ENCODE measurements at places on chromosomes 11 and 22.

GRCh38 chr11:16818284-16818683 is 79.8 kb downstream of the C11orf58 start:
- DNase-seq: no peak

- no peak for DNase-seq
Measured at GRCh38 chr22:39839917-39840510, 53.5 kb downstream of the ENTHD1 start.

GRCh38 chr22:47474464-47474863 is 712.0 kb downstream of the TBC1D22A start:
- no peak for DNase-seq

DNA sequence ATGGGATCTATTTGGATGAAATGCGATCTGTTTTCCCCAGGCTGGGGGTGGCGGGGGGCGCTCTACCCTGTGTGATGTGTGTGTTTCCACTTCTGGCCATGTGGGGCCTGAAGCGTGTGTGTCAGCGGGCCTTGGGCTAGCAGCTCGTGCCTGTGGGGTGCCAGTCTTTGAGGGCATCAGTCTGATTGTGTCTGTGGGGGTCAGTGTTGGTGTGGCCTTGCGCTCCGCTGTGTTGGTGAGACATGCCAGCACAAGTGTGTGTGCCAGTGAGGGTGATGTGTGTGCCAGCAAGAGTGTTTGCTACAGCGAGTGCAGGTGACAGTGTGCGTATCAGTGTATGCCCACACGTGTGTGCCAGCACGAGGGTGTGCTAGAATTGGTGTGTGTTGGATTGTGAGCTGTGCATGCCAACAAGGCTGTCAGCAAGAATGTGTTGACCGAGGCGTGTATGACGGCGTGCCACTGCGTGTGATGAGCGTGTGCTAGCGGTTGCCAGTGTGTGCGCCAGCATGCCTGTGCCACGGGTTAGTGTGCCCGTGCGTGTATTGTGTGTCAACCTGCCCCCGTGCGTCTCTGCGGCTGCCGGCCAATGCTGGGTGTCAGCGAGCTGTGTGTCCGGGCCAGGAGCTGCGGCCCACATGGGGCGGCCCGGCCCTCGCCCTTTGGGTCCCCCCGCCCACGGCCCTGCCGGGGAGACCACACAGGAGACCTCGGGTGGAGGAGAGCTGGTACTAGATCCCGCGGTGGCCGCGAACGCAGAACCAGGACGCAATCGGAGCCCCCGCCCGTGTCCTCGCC is 519 bp downstream of the ARRB1 start:
- DNase-seq: peak; percentile 25

DNA sequence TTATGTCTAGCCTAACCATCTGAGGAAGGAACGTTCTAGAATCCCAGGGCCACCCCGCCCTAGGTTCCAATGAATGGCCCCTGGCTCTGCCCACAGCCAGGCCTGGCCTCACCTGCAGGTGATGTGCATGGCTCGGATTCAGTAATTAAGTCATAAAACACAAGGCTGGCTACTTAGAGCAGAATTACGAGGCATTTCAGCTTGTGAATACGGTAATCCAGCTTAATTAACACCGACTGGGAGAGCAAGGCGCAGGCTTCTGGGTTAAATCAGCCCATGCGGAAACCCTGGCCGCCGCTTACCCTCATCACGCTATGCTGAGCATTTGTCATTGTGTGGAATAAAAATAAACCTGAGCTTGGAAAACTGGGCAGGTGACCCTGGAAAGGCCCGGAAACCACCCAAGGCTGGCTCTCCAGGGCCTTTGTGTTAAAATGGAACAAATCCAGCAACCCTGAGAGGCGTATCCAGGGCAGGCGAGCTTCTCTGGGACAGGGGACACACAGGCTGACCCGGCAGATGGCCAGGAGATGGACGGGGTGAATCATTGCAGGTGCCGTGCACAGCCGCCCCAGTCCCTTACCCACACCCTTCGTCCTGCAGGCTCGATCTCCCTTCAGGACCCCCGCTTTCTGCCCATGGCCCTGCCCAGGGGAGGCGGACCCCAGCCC is 220.2 kb downstream of the CTTN start:
- no peak for DNase-seq

- no peak for DNase-seq
Measured at GRCh38 chr11:103928040-103928801, 108.2 kb upstream of the DDI1 start.

DNA sequence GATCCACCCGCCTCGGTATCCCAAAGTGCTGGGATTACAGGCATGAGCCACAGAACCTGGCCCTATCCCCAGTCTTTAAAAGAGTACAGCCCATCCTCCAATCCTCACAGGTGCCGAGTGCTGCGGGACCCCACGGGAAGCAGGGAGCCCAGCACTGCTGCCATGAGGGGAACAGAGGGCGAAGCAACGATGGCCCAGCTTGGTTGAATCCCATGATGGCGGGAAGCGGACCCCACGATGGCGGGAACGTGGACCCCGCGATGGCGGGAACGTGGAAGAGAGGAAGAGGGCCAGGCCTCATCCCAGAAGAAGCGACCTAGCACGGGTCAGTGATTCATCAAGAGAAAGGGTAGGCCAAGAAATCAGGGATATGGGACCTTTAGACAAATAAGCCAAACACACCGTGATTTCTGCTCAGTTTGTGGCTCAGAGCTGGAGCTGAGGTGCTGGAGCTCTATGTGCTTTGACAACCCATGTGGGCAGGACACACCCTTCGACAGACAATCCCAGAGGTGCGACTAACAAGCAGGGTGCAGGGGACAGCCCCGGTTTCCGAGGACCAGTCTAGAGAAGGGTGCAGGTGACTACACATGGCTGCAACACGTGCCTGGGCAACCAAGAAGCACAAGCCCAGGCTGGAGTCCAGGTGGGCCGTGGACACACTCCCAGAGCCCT is 30.9 kb downstream of the BRD1 start:
- DNase-seq: no peak

DNA sequence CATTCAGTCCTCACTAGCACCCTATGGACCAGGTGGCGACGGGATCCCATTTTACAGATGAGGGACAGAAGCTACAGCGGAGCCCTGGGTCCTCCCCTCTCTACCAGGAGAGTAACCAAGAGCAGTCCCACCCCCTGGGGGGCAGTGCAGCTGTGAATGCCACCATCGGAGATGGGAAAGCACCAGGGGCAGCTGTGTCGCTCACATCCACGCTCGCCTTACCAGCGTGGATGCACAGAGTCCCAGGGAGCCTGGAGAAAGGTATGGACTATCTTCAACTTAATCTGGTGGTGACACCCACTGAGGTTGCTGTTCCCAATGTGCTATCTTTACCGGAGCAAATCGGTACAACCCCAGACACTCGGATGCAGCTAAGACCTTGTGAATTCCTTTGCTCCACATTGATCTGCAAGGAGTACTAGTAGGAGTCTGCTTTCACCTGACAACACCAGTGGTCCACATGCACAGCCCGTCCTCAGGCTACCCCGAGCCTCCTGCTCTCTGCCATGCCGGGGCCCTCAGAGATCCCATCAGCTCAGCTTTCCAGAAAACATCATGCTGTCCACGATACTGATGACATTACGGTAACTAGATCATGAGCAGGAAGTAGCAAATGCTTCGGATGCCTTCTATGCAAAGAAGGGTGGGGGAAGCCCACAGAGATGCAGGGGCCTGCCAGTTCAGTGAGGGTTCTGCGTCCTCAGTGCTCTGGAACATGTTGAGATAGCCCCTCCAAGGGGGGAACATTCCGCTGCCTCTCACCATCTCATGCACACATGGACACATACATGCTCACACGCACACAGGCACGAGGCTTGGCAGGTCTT is 126.0 kb downstream of the CTTN start:
- no peak for DNase-seq

GRCh38 chr22:20531404-20532201 is 24.2 kb downstream of the MED15 start:
- no peak for DNase-seq

- DNase-seq: no peak
Measured at GRCh38 chr22:48438800-48439559, 1388.7 kb downstream of the BRD1 start.

DNA sequence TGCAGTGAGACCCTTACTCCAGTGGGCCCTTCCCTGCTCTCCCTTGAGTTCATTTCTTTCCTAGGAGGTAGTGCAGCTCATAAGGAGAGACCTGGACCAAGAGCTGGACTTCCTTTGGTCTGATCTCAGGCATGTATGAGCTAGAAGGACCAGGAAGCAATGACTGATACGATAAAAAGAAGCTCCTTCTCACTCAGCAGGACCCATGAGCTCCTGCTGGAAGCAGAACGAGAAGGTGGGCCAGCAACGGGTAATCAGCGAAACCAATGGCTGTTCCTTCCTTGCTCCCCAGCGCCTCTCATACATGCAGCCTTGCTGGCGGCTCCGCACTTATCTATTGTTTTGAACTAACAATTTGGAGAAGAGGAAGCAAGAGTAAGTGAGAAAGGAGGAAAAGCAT is 56.8 kb downstream of the RPUSD4 start:
- no peak for DNase-seq

GRCh38 chr22:40331706-40332105 is 14.6 kb upstream of the ADSL start:
- DNase-seq: no peak

DNA sequence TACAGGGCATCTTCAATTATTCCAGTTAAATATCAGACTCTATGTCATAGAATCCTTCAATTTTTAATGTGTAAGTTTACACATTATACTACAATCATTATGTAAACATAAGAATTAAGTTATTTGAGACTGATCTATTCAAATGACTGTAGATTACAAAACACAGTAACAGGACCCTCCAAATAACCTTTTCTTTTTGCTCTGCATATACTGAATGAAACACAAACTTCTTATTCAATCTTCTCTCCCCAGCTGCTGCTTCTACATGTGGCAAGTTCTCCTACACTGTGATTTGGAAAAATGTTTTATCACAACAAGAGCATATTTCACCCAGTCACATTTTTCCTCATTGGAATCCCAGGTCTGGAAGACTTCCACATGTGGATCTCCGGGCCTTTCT is at the start of gene OR52J3:
OR52J3 (plus strand) TSS at position 301 of the 400 bp plus-strand sequence; CDS start at position 301, 0 bp downstream.
- no peak for DNase-seq

- peak; percentile 16 for DNase-seq
Measured at GRCh38 chr11:45847911-45848316, 639 bp downstream of the CRY2 start.

GRCh38 chr11:64131683-64132190 is 34.2 kb downstream of the MACROD1 start:
- no peak for DNase-seq

- DNase-seq: no peak
Measured at GRCh38 chr11:35344681-35345574, 74.4 kb downstream of the SLC1A2 start.

DNA sequence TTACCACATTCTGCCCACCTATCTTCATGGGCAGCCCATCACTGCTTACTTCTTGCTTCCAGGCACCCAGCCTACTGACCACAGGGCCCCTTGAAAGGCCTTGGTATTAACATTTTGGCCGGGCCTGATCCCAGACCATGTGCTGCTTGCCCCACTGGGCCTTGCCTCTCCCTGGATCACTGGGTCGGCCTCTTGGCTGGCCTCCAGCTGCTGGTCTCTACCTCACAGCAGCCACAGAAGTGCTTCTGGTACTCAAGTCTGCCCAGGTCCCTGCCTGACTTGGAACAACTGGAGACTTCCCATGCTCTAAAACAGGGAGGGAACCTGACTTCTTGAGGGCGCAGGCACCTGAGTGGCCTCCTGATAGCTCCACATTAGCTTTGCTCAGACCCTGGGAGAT is 63.6 kb downstream of the THAP12 start:
- DNase-seq: no peak

GRCh38 chr11:40716344-40717130 is 742.9 kb downstream of the LRRC4C start:
- no peak for DNase-seq

DNA sequence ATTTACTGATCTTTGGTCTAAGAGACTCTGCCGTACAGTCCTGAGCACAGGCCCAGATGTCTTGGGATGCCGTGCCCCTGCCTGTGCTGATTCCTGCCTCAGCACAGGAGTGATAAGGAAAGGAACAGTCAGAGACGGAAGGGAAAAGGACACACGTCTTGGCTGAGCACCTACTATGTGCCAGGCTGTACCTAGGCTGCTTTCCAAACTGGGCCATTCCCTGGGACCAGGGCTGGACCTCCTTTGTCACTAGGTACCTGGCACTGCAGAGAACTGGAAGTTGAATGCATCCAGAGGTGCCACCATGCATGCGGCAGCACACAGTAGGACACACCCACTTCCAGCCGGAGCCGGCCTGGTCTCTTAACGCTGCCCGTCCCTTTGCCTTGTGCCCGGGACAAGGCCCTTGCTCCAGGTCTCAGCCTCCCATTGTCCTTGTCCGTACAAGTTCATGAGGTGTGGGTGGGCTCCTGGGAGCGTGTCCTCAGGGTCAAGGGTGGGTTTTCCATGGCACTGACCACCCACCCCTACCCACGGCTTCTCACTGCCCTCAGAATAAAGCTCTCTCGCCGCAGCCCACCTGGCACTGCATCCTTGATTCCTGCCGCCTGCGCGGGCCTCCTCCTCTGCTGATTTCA is 1.1 kb upstream of the SSTR3 start:
- DNase-seq: no peak

DNA sequence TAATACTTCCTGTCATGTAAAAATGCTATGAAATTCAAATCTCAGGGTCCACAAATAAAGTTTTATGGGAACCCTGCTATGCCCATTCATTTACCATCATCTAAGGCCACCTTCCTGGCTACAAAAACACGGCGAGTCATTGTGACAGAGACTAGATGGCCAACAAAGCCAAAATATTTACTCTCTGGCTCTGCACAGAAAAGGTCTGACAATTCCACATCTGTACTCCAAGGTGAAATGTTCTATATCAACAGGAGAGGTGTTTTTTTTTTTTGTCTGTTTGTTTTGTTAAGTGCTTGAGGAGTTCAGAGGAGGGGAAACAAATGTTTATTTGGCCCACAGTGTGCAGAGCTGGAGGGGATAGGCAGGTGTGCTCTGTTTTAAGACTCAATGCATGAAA is 18.6 kb upstream of the TMA7B start:
- DNase-seq: no peak

- no peak for DNase-seq
Measured at GRCh38 chr11:114090976-114091375, 31.5 kb downstream of the ZBTB16 start.

- no peak for DNase-seq
Measured at GRCh38 chr22:44869196-44869595, 116.8 kb downstream of the ARHGAP8 start.

DNA sequence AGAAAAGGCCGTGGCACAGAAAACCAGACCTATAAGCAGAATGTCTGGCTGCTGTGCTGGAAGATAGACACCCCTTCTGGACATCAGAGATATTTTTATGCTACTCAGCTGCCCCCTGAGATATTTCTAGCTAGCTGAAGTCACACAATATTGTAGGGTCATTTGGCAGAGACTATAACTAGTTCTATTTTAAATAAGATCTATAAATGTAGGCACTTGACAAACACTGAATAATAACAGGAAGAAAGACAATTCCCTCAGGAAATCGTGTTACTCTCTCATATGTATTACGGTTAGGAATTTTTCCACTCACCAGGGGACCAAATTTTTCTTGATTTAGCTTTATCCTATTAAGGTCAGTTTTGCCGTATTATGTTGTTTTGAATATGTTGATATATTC is 845.4 kb downstream of the OPCML start:
- no peak for DNase-seq

DNA sequence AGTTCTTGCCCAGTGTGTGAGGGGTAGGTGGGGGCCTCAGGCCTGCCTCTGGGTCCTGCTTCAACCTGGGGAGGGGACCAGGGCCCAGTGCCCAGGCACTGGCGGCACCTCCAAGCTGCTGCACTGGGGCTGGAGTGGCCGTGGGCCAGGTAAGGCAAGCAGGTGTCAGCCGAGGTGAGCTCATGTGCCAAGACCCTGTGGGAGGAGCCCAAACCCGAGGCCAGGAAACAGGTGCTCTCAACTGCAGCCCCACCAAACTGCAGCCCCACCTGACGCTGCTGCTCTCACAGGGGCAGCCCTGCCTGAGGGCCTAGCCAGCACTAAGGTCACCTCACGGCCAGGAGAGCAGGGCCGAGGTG is 18.1 kb upstream of the GNB1L start:
- no peak for DNase-seq
